ENCODE measurements at places on chromosomes 12 and 14. TPM values are rescaled to one million over a fixed set of nuclear protein-coding genes. Genes with fewer than 3 reads are reported as not detected.

HOXC4 gene
- total RNA-seq, result 3.8 TPM

RPL10L gene
- not detected for total RNA-seq

APOF gene
- not detected for total RNA-seq

DAO gene
- not detected for total RNA-seq

ATP5MC2 gene
- total RNA-seq, result 270 TPM

OR6C2 gene
- total RNA-seq, result not detected

DNA sequence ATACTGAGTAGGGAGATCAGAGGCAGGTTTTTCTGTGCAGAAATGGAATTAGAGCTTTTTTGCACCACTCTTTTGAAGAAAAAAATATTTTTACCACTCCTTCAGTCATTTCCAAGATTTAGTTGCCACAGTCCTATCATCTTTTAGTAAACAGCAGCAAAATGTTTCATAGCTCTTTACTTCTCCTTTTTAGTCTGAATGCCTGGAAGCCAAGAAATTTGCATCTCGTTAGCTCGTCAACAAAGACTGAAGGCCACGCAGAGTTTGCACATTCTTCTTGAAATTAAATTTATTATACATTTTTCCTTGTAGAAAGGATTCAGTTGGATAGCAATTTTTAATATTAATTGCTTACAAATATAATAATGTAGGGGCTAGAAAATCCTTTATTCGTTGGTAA, 544.5 kb upstream of the ATP2B1 start:
- H3K36me3 ChIP-seq, result no peaks in the 10 kb centered on the region
- H3K27ac ChIP-seq, result no peak overlapping the region
- H3K4me1 ChIP-seq, result no peaks in the 10 kb centered on the region
- DNase-seq, result no peak
- no peak overlapping the region for H3K4me3 ChIP-seq

- no peak overlapping the region for H3K27ac ChIP-seq
- DNase-seq, result no peak
- H3K4me1 ChIP-seq, result no peaks in the 10 kb centered on the region
- no peaks in the 10 kb centered on the region for H3K36me3 ChIP-seq
These were observed 225.0 kb downstream of the GXYLT1 start for GRCh38 chr12:41919526-41920261.

DNA sequence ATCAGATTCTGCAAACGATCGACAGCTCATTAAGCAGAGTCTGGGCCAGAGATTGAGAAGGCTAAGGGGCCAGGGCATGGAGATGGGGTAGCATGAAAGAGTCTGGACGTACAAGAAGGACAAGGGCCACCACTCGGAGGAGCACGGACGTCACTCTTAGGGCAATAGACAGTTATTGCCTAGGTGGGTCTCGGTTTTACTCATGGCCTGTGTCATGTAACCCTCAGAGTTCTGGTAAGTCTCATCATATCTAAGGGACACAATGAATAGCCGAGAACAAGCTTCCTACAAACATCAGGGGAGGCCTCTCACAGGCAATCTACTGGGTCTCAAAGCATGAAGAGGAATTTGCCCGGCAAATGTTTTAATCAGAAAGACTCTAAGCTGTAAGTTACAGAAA, 30.4 kb upstream of the ITPK1 start:
- no peak for DNase-seq
- H3K27me3 ChIP-seq, result no peaks in the 10 kb centered on the region
- H3K36me3 ChIP-seq, result no peaks in the 10 kb centered on the region
- no peak overlapping the region for H3K27ac ChIP-seq

- no peak overlapping the region for H3K4me3 ChIP-seq
- no peak for DNase-seq
- no peaks in the 10 kb centered on the region for H3K4me1 ChIP-seq
- H3K36me3 ChIP-seq, result no peaks in the 10 kb centered on the region
- no peak overlapping the region for H3K27ac ChIP-seq
These were observed 102.0 kb downstream of the SLC38A4 start for GRCh38 chr12:46723629-46724419.

DNA sequence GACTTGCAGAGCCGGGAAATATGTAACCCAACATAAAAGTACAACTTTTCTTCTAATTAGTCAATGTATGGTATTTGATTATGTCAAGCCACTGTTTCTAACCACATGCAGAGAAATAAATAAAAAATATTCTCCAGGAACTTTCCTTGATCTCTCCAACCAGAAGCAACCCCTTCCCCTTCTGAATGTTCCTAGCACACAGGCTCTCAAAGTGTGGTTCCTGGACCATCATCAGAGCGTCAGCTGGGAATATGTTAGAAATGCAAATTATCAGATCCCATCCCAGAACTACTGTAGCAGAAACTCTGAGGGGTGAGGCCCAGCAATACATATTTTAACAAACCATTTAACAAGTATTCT, 21.0 kb upstream of the ITPR2 start:
- H3K27ac ChIP-seq, result no peak overlapping the region
- H3K4me1 ChIP-seq, result no peaks in the 10 kb centered on the region
- no peak for DNase-seq
- no peaks in the 10 kb centered on the region for H3K36me3 ChIP-seq

DNA sequence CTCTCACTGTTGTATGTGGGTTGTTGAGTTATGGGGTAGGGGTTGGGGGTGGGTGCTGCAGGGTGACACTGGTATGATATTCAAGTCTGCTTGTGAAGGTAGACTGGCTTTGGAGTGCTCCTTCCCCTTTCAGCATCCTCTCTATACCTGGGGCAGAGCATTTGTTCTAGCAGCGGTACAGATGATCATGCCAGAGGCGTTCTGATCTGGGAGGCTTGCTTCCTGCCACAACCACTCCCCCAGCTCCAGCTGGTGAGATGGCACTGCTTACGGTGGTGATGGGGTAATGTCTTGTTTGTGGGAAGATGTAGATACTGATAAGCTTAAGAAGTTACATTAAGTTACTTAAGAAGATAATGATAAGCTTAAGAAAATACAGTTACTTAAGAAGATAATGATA, 131.8 kb downstream of the ERC1 start:
- H3K36me3 ChIP-seq, result no peaks in the 10 kb centered on the region
- no peaks in the 10 kb centered on the region for H3K27me3 ChIP-seq
- no peak for DNase-seq
- peaks cover under 1% of the 10 kb centered on the region for H3K4me1 ChIP-seq
- no peak overlapping the region for H3K4me3 ChIP-seq

DNA sequence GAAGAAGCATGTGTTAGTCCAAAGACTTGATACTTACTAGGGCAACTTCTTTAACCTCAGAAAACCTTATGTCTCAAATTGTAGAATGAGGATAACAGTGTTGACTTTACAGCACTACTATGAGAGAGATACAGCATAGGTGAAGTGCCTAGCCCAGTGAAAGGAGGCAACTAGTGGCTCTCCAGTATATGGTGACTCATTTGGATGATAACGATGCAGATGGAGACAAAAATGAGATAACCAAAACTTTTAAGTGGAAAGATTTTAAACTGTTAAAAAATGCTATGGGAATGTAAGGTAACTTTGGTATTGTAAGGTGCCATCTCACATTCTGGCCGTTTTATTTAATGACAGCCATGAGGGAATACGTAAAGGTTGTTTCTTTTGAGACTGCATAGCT, 2.7 kb downstream of the PHC1 start:
- peaks cover 39% of the 10 kb centered on the region for H3K4me1 ChIP-seq
- H3K4me3 ChIP-seq, result no peak overlapping the region
- no peak for DNase-seq
- no peak overlapping the region for H3K27ac ChIP-seq
- H3K27me3 ChIP-seq, result no peaks in the 10 kb centered on the region
- no peaks in the 10 kb centered on the region for H3K36me3 ChIP-seq

GRCh38 chr12:116152268-116152667, 125.2 kb downstream of the MED13L start:
- no peak for DNase-seq
- H3K36me3 ChIP-seq, result no peaks in the 10 kb centered on the region
- H3K4me1 ChIP-seq, result 0 out of 2 replicates have a peak, but pooled peaks cover 4% of the 10 kb centered on the region
- H3K27me3 ChIP-seq, result no peaks in the 10 kb centered on the region
- H3K27ac ChIP-seq, result no peak overlapping the region

DNA sequence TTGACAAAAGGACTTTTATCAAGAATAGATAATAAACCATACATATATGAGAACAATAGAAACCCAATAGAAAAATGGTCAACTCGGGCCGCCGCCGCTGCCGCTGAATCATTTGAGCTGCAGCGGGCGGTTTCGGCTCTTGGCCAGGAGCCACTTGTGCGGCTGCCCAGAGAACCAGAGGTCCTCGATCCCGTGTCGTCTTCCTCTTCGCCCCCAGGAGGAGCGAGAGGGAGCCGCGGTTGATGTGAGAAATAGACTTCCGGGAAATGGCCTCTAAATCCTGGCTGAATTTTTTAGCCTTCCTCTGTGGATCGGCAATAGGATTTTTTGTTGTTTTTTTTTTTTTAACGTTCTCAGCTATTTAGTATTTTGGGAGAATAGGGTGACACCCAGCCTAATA, 44.8 kb downstream of the CPSF6 start:
- H3K4me1 ChIP-seq, result peaks cover 8% of the 10 kb centered on the region
- peak; percentile 43 for DNase-seq
- no peaks in the 10 kb centered on the region for H3K27me3 ChIP-seq
- H3K4me3 ChIP-seq, result peak overlapping the region; percentile 47
- H3K36me3 ChIP-seq, result no peaks in the 10 kb centered on the region

GRCh38 chr14:102988054-102988453, 65.6 kb downstream of the AMN start:
- H3K4me3 ChIP-seq, result no peak overlapping the region
- H3K36me3 ChIP-seq, result peaks cover 67% of the 10 kb centered on the region
- DNase-seq, result no peak

- no peak overlapping the region for H3K27ac ChIP-seq
- H3K36me3 ChIP-seq, result no peaks in the 10 kb centered on the region
- no peak for DNase-seq
- H3K27me3 ChIP-seq, result peaks cover 22% of the 10 kb centered on the region
These were observed 56.8 kb upstream of the FAM181A start for GRCh38 chr14:93870377-93870776.

DNA sequence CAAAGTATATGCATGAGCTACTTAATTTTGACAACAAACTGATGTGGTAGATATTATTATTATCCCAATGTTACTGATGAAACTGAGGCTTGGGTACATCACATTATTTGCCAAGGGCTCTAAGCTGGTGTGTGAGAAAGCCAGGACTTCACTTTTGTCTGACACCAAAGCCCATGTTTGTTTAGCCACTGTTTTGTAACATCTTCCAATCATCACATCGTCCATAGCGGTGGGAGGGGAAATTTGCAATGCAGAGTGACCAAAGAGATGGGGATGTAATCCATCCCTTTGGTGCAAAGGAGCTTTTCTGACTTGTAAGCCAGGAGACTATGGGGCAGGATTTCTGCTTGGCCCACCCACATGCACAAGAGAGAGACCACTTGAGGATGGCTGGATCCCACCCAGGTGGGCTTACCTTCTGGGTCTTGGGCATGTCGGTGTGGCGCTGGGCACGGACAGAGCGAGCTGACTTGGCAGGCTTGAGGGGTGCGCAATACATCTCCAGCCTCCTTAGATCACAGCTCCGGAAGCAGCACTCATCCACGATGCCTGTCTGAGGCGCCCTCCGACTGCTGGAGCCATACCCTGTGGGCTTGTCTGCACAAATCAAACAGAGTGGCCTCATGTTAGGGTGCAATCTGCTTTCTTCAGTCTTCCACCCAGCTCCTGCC, 61.1 kb downstream of the IGF1 start:
- no peaks in the 10 kb centered on the region for H3K36me3 ChIP-seq
- no peak overlapping the region for H3K27ac ChIP-seq
- H3K4me3 ChIP-seq, result no peak overlapping the region
- H3K4me1 ChIP-seq, result no peaks in the 10 kb centered on the region

DNA sequence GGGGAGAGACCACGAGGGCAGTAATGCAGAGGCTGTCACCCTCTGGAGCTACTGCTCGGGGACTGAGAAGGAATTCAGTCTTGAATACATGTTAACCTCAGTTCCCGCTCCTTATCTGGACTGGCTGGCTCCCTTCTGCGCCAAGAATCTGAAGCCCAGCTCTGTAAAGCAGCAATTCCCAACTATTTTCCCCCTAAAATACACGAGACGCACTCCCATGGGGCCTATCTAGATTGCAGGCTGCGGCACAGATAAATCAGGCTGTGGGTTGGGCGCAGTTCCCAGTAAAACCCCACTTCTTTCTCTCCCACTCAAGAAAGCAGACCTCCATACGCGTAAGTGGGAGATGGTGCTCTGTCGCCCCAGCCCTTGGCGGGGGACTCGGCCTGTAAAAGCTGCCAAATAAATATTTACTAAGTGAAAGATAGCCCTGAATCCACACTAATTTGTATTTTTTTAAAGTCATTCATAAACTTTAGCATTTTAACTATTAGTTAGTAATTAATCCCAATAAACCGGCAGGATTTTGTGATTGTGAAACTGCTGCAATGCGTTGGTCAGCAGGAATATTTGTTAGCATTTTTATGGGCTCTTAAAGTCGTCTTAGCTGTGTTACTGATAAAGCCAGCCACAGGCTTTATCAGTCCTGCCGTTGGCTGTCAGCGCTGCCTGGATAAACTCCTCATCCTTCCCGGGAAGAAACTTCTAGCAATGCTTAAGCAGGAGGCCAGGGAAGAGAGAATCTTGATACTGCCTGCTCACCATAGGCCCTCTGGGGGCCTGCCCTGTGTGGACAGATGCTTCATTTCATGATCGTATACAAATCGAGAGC, 17.8 kb downstream of the FBXL14 start:
- H3K27me3 ChIP-seq, result no peaks in the 10 kb centered on the region
- no peak overlapping the region for H3K4me3 ChIP-seq
- H3K27ac ChIP-seq, result no peak overlapping the region
- DNase-seq, result peak; percentile 31
- no peaks in the 10 kb centered on the region for H3K4me1 ChIP-seq
- H3K36me3 ChIP-seq, result no peaks in the 10 kb centered on the region

DNA sequence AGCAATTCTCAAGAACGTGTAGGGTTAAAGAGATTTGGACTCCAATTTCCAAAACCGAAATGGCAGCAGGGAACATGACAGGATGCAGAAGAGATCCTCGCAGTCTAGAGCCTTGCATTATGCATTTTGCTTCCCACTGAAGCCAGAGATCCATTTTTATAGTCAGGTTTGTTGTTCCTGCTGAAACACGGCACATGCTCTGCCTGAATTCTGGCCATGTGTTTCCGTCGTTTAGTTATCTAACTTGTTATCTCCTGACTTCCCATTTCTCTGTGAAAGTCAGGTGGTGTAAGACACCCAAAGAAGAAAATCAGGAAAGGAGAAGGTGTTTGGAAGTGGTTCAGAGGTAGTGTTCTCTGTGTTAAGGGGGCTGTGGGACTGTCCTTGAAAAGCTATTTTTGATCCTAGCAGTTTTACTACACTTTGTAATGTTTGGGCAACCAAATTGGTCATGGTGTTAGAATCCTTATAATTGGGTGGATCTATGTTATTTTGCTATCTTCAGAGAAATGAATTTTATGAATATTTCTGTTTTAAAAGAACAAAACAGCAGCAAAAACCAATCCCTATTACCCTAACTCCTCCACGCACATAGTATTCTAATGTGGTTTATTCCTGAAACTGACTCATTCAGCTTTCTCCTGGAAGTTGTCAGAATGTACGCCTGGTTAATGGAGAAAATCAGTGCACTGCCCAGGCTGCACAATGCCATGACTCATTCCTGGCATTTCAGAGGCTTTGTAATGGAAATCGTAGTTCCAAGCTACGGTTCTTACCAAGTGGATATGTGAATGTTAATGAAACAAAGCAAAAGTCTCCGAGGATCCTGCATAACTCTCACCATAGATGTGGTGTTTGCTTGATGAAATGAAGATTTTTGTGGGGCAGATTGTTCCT, 110.1 kb downstream of the SAMD4A start:
- H3K4me1 ChIP-seq, result peaks cover 17% of the 10 kb centered on the region
- H3K4me3 ChIP-seq, result no peak overlapping the region
- peak; percentile 87 for DNase-seq
- no peaks in the 10 kb centered on the region for H3K36me3 ChIP-seq
- no peaks in the 10 kb centered on the region for H3K27me3 ChIP-seq
- peak overlapping the region; percentile 64 for H3K27ac ChIP-seq

All from PC-9 (cell line).